ENCODE measurements at places on chromosomes 3 and 15. TPM values are rescaled to one million over a fixed set of nuclear protein-coding genes. Genes with fewer than 3 reads are reported as not detected.

- DNase-seq = no peak
These were observed 102.7 kb downstream of the SCAPER start for GRCh38 chr15:76802411-76802810.

GRCh38 chr3:24595796-24596195 lies 101.1 kb upstream of the THRB start:
- no peak for DNase-seq

- DNase-seq = no peak
These were observed 286.7 kb upstream of the PROK2 start for GRCh38 chr3:72071624-72072023.

GRCh38 chr3:115667738-115668065 lies 44.4 kb downstream of the GAP43 start:
- DNase-seq = no peak

The STXBP5L gene
- not detected for total RNA-seq

The TNFAIP8L3 gene
- total RNA-seq = not detected

The UPK1B gene
- total RNA-seq = not detected

DNA sequence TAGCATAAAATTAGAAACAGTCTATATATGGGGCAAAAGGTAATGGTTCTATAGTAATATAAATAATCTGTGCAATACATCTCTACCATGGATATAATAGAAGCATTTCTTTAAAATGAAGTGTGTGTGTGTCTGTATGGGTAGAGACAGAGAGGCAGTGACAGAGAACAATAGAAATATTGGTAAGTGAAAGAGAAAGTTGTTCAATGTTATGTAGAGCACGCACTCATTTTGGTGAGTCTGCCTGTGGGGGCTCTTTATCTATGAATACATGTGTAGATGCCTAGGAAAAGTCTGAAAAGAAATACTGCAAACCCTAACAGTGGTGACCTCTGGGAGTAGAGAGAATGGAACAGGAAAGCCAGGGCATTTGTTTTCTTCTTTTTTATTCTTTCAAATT lies 182.6 kb downstream of the STAC start:
- DNase-seq = no peak

The LRRN1 gene
- total RNA-seq = 0.20 TPM

DNA sequence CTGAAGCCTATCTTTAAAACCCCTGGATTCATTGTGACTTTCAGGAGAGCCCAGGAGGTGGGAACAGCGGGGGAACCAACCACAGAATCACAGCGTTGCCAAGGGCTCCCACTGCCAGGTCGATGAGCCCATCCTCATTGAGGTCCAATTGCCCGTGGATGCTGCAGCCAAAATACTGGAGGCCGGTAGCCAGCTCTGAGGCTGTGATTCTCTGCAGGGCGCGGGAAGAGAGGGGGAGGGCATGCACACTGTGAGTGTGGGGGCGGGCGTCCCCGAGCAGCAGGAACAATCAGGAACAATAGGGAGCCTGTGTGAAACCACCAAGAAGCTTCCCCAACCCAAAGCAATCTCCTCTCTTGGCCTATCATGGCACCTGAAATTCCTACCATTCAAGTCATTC lies 53.4 kb downstream of the FEM1B start:
- no peak for DNase-seq

The SATB1 gene
- total RNA-seq = 357 TPM

GRCh38 chr3:178714925-178715832 lies 178.9 kb downstream of the KCNMB2 start:
- no peak for DNase-seq

- DNase-seq = no peak
These were observed 6.9 kb downstream of the LRRC2 start for GRCh38 chr3:46559091-46559704.

- no peak for DNase-seq
These were observed 4.1 kb downstream of the FBN1 start for GRCh38 chr15:48641416-48641815.

GRCh38 chr3:73327052-73327451 lies 265.6 kb downstream of the EBLN2 start:
- DNase-seq = no peak

The CPN2 gene
- not detected for total RNA-seq

- no peak for DNase-seq
These were observed 9.8 kb upstream of the LRRC34 start for GRCh38 chr3:169822540-169822939.

DNA sequence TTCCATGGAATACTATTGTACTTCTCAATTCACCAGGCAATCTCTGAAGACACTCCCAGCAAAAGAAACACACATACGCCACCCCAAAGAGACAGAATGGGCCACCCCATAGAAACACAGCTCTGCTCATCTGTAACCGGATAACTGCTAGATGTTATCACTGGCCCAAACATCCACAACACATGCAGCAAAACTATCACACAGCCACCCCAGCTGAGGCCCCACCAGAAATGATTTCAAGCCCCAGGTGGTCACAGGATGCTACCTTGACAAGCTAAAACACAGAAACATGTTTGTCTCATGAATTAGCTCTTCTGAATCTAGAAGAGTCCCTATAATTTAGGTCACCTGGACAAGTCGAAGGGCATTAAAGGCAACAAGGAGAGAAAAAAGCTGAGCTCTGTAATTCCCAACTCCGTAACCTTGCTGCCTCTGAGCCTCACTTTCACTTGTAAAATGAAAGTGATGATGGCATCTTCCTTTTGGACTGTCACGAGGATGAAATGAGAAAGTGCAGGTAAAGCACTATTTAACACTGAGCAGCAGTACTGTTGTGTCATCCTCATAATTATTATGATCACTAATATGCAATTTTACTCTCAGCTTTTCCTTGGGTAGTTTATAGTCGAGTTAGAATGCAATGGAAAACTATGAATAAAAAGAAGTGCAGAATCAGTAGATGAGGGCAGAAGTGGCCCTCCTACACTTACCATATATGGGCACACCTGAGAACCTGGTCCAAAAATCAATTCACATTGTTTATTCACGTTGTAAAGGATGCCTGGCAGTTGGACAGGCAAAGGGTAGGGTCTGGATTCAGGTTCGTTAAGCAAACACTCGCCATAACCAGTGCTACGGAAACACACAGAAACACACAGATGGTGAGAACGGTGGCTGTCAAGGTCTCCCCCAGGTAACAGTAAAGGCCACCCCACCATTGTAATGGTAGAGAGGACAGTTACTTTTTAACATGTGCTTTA lies 38.6 kb downstream of the ADAMTS9 start:
- DNase-seq = no peak

DNA sequence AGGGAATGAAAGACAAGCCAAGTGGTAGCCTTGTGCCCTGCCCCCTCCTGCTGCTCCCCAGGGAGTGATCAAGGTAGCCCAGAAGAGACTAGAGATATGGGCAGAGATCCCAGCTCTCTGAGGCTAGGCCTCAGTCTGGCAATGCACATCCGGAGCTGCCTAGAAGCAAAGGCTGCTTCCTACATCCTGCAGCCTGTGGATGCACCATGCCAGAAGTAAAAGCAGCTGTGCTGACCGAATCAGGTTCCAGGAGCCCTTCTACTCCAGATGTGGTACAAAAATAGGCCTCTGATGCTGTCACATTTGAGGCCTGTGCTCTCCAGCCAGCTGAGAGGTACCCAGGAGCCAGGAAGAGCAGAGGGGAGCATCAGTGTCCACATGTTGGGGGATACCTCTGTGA lies 16.0 kb downstream of the TRAIP start:
- no peak for DNase-seq

DNA sequence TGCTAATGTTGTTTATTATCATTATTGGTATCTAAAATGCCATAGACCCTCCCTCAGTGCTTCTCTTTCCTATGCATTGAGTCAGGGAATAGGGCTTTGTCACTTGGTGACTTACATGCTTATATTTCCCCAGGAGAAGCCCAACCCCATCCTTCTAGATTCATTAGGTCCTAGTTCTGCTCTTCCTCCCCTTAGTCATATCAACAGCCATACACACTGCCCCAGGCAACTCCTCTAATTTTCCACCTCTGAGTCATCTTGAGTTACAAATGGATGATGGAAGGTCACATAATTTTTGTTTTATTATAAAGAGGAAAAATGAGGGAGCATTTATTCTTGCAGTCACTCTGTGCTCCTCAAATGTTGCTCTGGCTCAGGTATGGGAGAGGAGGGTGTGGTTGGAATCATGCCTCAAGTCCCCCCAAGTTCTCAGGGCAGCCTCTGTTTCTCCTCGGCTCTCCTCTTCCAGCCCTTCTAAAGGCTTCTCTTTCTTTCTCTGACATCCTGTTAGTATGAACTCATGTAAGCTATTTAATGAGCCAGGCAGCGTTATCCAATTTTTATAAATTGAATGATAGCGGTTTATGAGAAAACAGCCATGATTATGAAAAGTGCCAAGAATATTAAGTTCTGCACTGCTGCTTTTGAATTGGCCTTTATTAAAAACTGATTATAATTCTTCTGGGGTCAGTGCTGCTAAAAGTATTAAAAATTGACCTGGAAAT lies 45.6 kb upstream of the FSTL1 start:
- no peak for DNase-seq

The PPIB gene
- total RNA-seq = 380 TPM

DNA sequence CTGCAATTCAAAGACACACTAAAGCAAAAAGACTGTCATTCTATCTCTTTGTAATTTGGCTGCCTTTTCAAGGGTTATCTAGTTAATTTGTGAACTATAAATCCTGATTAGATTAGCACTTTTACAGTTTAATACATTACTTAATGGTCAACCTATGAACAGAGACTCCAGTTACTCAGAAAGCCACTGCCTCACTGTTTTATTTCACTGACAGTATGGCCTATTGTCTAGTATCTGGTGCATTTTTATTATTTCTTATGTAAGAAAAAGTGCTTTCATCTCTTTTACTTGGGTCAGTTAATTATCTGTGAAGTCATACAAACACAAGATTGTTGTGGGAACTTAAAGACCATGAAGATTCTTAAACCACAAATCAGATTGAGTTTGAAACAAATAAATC lies 133.8 kb downstream of the ZBBX start:
- no peak for DNase-seq

DNA sequence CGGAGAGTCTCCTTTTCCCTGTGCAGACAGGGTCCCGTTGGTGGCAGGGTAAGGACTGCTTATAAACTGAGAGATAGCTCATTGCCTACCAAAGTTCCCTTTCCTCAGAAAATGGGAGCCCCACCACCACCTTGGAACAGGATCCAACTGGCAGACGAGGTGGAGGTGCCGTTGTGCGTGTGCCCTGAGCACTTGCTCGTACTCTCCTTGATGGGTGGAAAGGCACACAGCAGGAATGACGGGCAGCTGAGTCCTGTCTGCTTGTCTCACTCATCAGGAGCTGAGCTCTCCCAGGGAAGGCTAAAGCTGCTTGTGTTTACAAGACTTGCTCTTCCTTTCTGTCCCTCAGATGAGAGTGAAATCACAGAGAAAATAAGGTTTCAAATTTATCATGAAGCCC lies 60.7 kb downstream of the B3GNT5 start:
- DNase-seq = no peak

GRCh38 chr15:45612790-45613415 lies 21.9 kb upstream of the SQOR start:
- DNase-seq = no peak

The TNNC1 gene
- 1.5 TPM for total RNA-seq

- no peak for DNase-seq
These were observed 17.6 kb downstream of the MYO5A start for GRCh38 chr15:52511084-52511483.

GRCh38 chr3:63051920-63052319 lies 176.7 kb upstream of the CADPS start:
- DNase-seq = no peak

The RBMS3 gene
- total RNA-seq = 0.25 TPM

The SLC28A1 gene
- not detected for total RNA-seq

- no peak for DNase-seq
These were observed 105.1 kb upstream of the BCL6 start for GRCh38 chr3:187850258-187850921.

GRCh38 chr3:138043266-138044029 lies 33.5 kb downstream of the CLDN18 start:
- no peak for DNase-seq

DNA sequence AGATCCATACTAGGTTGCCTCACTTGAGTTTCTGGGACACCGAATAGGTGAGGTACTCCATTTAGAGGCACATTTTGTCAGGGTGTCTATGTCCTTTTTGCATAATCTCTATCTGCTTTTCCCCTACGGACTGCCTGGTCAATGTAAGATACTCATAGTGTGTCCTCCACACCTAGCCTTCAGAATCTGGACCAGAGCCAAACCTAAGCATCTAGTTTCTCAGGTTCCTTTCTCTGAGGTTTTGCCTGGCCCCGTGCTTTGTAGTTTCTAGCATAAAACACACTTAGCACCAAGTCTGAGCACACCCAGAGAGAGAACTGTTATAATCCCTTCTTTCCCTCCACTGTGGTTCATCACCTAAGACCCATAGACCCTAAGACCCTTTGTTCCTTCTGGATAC lies 105.9 kb upstream of the MLF1 start:
- DNase-seq = no peak

- DNase-seq = no peak
These were observed 152.9 kb downstream of the XXYLT1 start for GRCh38 chr3:195117978-195118581.

DNA sequence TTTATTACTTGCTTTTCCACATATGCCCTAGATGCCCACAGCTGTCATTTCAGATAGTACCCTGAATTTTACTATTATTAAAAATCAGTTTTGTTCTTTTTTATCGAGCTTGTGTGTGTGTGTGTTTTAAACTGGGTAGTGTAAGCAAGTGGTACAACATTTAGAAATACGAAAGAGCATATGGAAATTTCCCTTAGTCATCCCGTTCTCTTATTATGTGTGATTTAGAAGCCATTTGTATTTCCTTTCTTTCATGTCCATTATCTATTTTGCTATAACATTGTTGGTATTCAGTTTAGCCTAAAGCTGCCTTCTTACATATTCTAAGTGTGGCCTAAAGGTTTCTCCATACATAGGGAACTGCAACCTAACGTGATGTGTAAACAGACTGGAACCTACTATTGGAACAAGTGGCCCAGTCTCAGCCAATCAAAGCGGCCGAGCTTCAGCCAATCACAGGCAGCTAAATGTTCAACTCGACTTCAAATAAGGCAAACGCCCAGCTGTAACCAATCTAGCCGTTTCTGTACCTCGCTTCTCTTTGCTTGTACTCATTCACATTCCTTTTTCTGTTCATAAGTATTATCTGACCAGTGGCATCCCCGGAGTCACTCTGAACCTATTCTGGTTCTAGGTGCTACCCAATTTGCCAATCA lies 14.7 kb upstream of the SYN2 start:
- no peak for DNase-seq

GRCh38 chr15:41494922-41495735 lies 1.5 kb downstream of the ITPKA start:
- DNase-seq = peak; percentile 32

DNA sequence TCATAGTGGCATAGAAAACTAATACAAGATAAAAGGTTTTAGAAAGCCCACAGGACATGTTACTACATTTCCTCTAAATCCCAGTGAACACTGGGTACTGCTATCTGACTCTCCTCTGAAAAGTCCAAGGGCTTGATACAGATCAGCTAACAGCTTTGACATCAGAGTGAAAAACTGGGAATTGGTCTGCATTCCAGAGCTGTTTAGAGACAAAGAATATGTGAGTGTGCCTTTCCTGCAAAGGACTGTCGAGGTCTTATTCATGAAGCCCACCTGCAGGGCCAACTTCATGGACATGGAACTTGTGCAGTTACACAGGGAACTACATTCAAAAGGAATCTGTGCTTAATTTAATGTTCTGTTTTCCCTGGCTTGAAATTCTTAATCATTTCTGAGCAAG lies 5.2 kb upstream of the TMCO5A start:
- DNase-seq = no peak

GRCh38 chr15:25971053-25971452 lies 107.9 kb upstream of the ATP10A start:
- no peak for DNase-seq

The UACA gene
- 4.1 TPM for total RNA-seq
